Activated CD4-positive, alpha-beta T cell treated with anti-CD3 and anti-CD28 coated beads, Interleukin-2, amount 10 ng/mL, durations not matched to agents 24 days and 14 days (primary cell): ENCODE measurements at places on chromosomes 4 and X. TPM values are rescaled to one million over a fixed set of nuclear protein-coding genes. Genes with fewer than 3 reads are reported as not detected.

- peaks cover 42% of the 10 kb centered on the region for H3K36me3 ChIP-seq
- peaks cover 23% of the 10 kb centered on the region for H3K4me1 ChIP-seq
- peak overlapping the region; percentile 74 for H3K27ac ChIP-seq
Measured at GRCh38 chrX:79361192-79361870, 5.8 kb downstream of the ITM2A start.

GRCh38 chr4:124902001-124902515, 189.5 kb upstream of the ANKRD50 start:
- H3K4me1 ChIP-seq, result no peaks in the 10 kb centered on the region
- no peak for DNase-seq

DNA sequence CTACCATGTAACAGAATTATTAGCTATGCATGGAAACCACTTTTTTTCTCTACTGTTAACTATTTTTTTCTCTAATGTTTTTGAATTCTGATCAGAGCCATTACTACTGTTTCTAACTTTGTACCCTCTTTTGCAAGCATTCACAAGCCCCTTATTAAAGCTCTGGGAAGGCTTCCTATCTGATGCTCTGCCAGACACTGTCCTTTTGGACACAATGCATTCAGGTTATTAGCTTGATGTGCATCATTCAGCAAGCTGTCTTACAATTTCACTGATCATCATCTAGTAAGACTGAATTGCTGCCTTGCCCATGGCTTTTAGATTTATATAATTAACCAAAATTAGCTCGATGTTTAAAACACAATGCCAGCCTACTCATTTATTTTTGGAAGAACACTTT, 155.1 kb downstream of the NR3C2 start:
- H3K36me3 ChIP-seq, result no peaks in the 10 kb centered on the region
- DNase-seq, result no peak
- H3K4me3 ChIP-seq, result no peak overlapping the region

DNA sequence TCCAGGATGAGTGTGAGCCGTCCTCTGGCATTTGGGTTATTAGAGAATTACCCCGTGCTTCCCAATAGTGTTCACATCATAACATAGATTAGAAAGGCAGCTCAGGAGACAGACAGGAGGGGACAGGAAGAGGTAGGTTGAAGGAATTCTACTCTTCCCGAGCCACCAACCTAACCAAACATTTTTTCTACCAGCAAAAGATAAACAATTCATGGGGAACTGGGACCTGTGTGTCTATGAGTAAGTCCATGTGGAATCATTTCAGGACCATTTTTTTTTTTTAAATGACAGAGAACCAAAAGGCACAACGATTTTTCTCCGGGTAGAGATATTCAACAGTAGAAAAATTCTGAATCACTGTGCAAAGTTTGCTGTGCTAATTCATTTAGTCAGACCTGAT, 174.2 kb upstream of the ETNPPL start:
- no peak overlapping the region for H3K4me3 ChIP-seq
- peaks cover 5% of the 10 kb centered on the region for H3K4me1 ChIP-seq
- H3K36me3 ChIP-seq, result no peaks in the 10 kb centered on the region

GRCh38 chr4:22434895-22435294, 81.0 kb downstream of the ADGRA3 start:
- no peak overlapping the region for H3K27ac ChIP-seq
- H3K4me3 ChIP-seq, result no peak overlapping the region
- H3K27me3 ChIP-seq, result no peaks in the 10 kb centered on the region
- H3K4me1 ChIP-seq, result peaks cover 4% of the 10 kb centered on the region
- H3K36me3 ChIP-seq, result peaks cover 21% of the 10 kb centered on the region
- peak; percentile 68 for DNase-seq

SORCS2 gene
- total RNA-seq, result 0.05 TPM in 1 of 2 replicates, not detected in the other

- H3K27ac ChIP-seq, result no peak overlapping the region
- no peaks in the 10 kb centered on the region for H3K36me3 ChIP-seq
- no peaks in the 10 kb centered on the region for H3K4me1 ChIP-seq
- H3K4me3 ChIP-seq, result no peak overlapping the region
Measured at GRCh38 chr4:122100508-122100907, 51.6 kb upstream of the BLTP1 start.

DNA sequence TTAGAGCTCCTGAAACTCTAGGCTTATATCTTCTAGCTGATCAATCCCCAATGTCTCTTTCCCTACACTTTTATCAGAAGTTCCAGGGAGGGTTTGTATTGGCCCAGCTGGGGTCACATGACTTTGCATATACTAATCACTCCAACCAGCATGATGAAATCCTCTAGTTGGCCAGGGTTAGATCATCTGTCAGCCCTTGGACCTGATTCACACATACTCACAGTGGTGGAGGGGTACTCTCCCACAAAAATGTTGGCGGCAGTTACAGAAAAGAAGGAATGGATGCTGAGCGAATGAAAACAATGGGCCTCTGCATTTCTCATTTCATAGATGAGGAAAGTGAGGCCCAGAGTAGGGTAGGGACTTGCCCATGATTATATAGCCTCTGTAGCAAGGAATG, 151.1 kb downstream of the PJA1 start:
- no peak overlapping the region for H3K27ac ChIP-seq
- no peak for DNase-seq
- no peak overlapping the region for H3K4me3 ChIP-seq

- no peak for DNase-seq
- H3K27ac ChIP-seq, result no peak overlapping the region
- no peak overlapping the region for H3K4me3 ChIP-seq
Measured at GRCh38 chr4:67125636-67126514, 419.4 kb downstream of the CENPC start.

GRCh38 chr4:26124753-26125321, 196.0 kb upstream of the RBPJ start:
- H3K4me1 ChIP-seq, result peaks cover 16% of the 10 kb centered on the region
- no peak overlapping the region for H3K27ac ChIP-seq

DNA sequence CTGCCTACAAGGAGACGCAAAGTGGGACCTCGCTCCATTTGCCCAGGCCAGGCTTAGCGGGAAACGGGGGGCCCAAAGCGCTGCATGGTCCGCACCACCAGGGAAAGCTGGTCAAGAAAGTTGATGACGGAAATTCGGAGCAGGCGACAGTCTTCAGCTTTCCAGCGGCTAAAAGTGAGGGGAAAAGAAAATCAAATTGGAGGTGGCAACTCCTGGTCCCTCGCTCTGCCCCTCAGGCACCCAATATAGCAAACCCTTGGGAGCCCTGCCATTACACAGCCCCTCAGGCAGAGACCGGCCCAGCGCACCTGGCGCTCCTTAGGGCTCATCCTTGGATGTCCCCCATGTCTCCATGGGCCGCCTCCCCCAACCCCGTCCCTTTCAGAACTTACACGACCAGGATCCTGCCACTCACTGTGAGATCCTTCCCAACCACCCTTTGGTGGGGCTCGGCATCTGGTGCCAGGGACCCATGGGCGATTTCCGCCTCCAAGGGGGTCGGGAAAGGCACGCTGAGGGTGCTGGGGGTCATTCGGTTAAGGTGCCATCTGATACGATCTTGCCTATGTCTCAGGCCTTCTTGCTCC, 1.1 kb downstream of the LAGE3 start:
- no peaks in the 10 kb centered on the region for H3K27me3 ChIP-seq
- H3K36me3 ChIP-seq, result peaks cover 7% of the 10 kb centered on the region
- H3K4me3 ChIP-seq, result peak overlapping the region; percentile 96
- H3K27ac ChIP-seq, result peak overlapping the region; percentile 93
- DNase-seq, result no peak

- DNase-seq, result no peak
- H3K27ac ChIP-seq, result no peak overlapping the region
- H3K36me3 ChIP-seq, result no peaks in the 10 kb centered on the region
- H3K27me3 ChIP-seq, result no peaks in the 10 kb centered on the region
- H3K4me3 ChIP-seq, result no peak overlapping the region
Measured at GRCh38 chr4:174316954-174317353, 33.2 kb downstream of the CEP44 start.

DNA sequence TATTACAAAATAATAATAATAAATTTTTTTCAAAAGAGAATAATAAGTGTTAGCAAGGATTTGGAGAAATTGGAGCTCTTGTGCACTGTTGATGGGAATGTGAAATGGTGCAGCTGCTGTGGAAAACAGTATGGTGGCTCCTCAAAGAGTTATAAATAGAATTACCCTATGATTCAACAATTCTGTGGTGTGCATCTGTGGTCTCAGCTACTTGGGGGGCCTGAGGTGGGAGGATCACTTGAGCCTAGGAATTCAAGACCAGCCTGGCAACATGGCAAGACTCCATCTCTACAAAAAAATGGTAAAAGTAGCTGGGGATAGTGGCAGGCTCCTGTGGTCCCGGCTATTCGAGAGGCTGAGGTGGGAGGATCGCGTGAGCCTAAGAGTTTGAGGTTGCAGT, 19.6 kb downstream of the MND1 start:
- H3K27ac ChIP-seq, result no peak overlapping the region
- peaks cover 58% of the 10 kb centered on the region for H3K36me3 ChIP-seq
- no peak for DNase-seq
- H3K27me3 ChIP-seq, result no peaks in the 10 kb centered on the region
- H3K4me3 ChIP-seq, result no peak overlapping the region
- H3K4me1 ChIP-seq, result peaks cover 11% of the 10 kb centered on the region

GRCh38 chr4:159158985-159159384, 56.1 kb downstream of the RAPGEF2 start:
- no peaks in the 10 kb centered on the region for H3K36me3 ChIP-seq
- H3K27ac ChIP-seq, result no peak overlapping the region
- H3K4me3 ChIP-seq, result no peak overlapping the region
- peaks cover 11% of the 10 kb centered on the region for H3K4me1 ChIP-seq
- no peaks in the 10 kb centered on the region for H3K27me3 ChIP-seq

TRIML2 gene
- not detected in 2 replicates for total RNA-seq

DNA sequence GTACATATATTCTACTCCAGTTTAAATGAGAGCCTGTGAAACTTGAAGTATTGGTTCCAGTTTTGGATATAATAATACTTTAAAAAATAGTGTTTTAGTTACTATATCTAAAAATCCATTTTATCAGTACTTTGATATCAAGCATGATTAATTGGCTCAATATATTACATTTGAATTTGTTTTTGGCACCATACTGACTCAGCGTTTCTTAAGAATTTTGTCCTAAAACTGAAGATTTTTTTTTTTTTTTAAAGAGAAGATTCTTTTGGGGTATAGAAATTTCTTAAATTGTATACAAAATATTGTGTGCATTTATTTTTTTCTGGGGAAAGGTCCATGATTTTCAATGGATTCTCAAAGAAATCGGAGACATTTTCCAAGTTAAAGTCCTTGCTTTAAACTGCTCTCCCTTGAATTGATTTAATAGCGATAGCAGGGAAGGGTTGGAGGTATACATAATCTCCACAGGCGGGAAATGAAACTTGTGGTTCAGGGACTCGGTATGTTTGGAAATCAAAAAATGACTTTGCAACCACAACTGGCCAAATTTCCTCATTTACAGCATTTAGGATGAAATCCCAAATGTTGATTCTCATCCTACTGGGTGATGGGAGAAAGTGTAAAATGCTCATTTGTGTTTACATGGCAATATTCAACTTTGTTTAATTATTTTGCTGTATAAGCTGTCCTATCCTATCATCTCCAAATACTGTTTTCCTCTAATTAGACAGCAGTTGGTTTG, 62.3 kb downstream of the TMA16 start:
- no peaks in the 10 kb centered on the region for H3K36me3 ChIP-seq
- DNase-seq, result no peak
- peaks cover 2% of the 10 kb centered on the region for H3K27me3 ChIP-seq
- H3K4me1 ChIP-seq, result peaks cover 13% of the 10 kb centered on the region
- no peak overlapping the region for H3K27ac ChIP-seq

- no peaks in the 10 kb centered on the region for H3K4me1 ChIP-seq
- DNase-seq, result no peak
- H3K36me3 ChIP-seq, result no peaks in the 10 kb centered on the region
- H3K4me3 ChIP-seq, result no peak overlapping the region
- H3K27ac ChIP-seq, result no peak overlapping the region
Measured at GRCh38 chr4:53480909-53481308, 103.5 kb downstream of the FIP1L1 start.

DNA sequence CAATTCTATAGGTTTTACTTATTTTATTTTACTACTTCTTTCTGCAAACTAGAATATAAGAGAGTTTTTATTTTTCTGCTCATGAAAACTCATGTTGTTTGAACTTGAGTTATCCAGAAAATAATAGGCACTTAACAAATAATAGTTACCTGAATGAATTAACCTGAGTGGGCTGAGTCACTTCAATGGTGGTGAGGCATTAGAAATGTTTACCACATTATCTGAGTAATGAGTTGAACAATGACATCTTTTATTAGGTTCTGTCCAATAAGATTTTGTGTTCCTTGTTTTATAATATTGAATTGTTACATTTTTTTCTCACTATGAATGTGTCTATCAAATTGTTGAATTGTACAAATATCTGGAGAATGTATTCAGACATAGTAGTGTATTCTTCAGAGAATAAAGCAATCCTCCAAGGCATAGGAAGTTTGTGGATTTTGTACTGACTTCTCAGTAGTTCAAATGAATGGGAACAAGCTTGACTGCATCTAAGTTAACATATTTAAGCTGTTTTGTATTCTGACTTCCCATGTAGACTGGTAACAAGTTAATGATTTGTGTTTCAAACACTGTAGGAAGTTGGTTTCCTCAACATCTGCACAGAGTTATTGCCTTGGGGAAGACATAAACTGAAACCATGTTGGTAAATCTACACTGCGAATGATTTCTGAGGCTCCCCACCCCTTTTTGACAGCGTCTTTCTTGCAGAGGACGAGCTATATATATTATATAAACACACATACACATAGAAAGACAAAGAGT, 1808.9 kb upstream of the TENM3 start:
- no peak overlapping the region for H3K4me3 ChIP-seq
- no peaks in the 10 kb centered on the region for H3K36me3 ChIP-seq
- no peaks in the 10 kb centered on the region for H3K27me3 ChIP-seq
- no peak overlapping the region for H3K27ac ChIP-seq

- H3K36me3 ChIP-seq, result no peaks in the 10 kb centered on the region
- no peak for DNase-seq
- H3K27me3 ChIP-seq, result no peaks in the 10 kb centered on the region
Measured at GRCh38 chr4:13302876-13303275, 181.3 kb downstream of the RAB28 start.

DNA sequence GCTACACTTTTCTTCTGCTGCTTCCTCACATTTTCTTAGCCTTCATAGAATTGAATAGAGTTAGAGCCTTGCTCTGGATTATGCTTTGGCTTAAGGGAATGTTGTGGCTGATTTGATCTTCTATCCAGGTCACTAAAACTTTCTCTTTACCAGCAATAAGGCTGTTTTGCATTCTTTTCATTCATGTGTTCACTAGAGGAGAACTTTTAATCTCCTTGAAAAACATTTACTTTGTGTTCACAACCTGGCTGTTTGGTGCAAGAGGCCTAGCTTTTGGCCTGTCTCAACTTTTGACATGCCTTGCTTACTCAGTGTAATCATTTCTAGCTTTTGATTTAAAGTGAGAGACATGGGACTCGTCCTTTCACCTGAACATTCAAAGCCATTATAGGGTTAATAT, 87.7 kb upstream of the RAB40AL start:
- no peak for DNase-seq
- no peak overlapping the region for H3K4me3 ChIP-seq
- H3K4me1 ChIP-seq, result no peaks in the 10 kb centered on the region

GRCh38 chr4:174389439-174389838, 105.7 kb downstream of the CEP44 start:
- H3K4me3 ChIP-seq, result no peak overlapping the region
- no peak overlapping the region for H3K27ac ChIP-seq
- peaks cover 2% of the 10 kb centered on the region for H3K27me3 ChIP-seq
- H3K36me3 ChIP-seq, result no peaks in the 10 kb centered on the region
- H3K4me1 ChIP-seq, result no peaks in the 10 kb centered on the region

- no peaks in the 10 kb centered on the region for H3K4me1 ChIP-seq
- no peak overlapping the region for H3K4me3 ChIP-seq
- no peaks in the 10 kb centered on the region for H3K27me3 ChIP-seq
- DNase-seq, result no peak
- H3K36me3 ChIP-seq, result no peaks in the 10 kb centered on the region
Measured at GRCh38 chr4:182339221-182339641, 96.0 kb downstream of the TENM3 start.

GRCh38 chrX:19627533-19627932, 112.2 kb upstream of the MAP3K15 start:
- H3K4me1 ChIP-seq, result peaks cover 49% of the 10 kb centered on the region
- H3K4me3 ChIP-seq, result peak overlapping the region; percentile 28
- no peaks in the 10 kb centered on the region for H3K27me3 ChIP-seq
- H3K36me3 ChIP-seq, result peaks cover 15% of the 10 kb centered on the region

FAM13A gene
- 3.0 and 5.3 TPM in 2 replicates for total RNA-seq
